ENCODE measurements at places on chromosomes 7 and 10.

- no peak for ATAC-seq
Observed at GRCh38 chr7:86477343-86477935, 166.3 kb upstream of the GRM3 start.

- ATAC-seq: no peak
Observed at GRCh38 chr10:125134483-125134848, 25.9 kb downstream of the CTBP2 start.

DNA sequence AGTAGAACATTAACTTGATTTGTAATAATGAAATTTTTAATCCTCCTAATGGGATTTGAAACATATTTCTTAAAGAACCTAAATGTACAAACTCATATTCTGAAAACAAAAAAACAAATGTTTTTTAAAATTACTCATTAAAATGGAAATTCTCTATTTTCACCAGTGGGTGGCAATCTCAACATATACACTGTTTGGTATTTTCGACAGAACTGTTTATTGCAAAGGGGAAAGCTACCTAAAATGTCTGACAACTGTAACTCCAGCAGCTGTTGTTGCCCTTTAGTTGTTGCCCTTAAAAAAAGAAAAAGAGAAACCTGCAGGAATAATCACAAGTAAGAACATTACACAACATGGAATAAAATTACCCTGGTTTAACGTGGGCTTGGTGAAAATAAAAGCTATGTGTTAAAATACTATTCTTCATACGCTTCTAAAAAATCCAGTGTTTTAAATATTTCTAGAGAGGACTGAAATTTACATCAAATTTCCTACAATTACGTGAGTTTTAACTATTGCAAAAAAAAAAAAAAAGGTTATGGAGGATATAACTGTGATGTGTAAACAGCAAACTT, 54.5 kb downstream of the COL1A2 start:
- ATAC-seq: no peak

DNA sequence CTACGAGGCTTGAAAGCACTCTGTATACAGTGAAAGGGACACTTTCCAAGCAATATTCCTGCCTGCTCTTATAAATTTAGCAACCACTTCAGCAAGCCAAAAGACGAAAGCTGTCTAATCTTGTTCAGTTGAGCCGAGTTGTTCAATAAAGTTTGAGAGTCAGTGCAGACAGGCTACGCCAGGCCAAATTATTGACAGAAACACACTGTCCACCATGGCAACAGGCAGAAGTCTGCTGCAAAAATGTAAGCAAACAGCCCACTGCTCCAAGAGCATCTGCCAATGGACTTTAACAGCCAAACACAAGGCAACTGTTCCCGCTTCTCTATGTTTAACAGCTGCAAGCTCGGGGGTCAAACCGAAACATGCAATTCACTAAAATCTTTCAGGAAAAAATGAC, 85.7 kb downstream of the GLI3 start:
- ATAC-seq: no peak

DNA sequence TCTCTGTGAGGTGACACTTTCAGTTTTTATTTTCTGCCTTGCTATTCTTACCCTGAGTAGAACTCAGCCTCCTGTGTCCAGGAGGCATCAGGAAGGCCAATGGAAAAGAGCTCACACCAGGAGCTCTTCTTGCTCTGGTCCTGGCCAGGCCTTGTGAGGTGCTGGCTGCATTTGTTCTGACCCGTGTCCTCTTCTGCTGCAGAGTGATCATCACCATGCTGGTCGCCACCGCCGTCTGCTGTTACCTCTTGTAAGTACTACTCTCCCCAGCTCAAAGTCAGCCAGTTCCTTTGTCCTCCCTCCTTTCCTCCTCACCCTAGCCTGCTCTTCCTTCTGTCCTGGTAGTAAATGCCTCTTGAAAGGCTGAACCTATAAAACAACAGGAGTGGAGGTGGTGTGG, 1.6 kb downstream of the ATP6V0E2 start:
- ATAC-seq: no peak

- no peak for ATAC-seq
Observed at GRCh38 chr7:101306307-101306706, 15.3 kb downstream of the IFT22 start.

DNA sequence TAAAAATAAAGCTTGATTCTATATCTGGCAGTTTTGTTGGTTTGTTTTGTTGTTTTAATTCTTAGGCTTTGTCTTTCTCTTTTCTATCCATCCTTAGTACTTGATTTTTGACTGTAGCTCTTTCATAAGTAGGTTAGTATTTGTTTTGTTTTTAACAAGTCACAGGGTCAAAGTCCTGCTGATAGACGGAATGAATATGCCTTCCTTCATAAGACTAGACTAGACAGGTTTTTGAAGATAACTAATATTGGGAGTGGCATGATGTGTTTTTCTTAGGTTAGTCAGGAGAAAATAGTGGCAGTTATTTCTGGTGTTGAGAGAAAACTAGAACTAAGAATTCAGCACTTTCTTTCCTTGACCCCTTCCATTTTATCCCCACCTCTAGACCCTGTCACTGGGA, 50.4 kb downstream of the CASD1 start:
- ATAC-seq: no peak

DNA sequence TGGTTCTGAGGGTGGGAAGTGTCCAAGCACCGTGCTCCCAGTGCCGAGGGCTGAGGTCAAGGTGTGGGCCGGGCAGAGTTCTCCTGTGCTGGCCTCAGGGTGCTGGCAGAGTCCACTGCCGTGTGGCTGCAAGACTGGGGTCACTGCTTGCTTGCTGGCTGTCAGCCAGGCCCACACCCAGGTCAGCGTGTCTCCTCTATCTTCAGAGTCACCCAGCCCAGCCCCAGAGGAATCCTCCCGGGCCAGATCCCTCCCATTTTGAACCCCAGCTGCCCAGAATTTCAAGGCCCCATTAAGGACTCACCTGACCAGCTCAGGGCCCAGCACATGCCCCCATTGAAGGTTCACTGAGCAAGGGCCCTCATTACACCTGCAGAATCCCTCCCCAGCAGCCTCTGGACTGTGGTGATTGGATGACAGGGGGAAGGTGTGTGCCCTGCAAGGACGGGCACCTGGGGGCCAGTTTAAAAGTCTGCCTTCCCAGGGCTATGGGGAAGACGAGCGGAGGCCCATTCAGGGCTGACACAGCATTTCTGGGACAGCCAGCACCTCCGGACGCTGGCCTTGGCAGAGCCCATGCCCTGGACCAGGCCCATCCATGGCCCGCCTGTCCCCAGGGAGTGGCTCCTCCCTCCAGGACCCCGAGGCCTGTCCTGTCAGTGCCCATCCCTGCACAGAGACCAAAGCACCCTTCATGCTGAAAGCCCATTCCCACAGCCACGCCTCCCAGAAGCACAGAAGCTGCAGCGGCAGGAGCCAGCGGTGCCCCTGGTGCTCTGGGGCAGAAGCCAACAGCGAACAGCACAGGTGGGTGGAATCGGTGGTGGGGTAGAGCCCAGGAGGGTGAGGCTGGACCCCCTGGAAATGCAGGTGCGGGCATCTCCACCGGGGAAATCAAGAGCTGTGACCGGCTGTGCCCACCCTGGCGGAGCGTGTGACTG, 45.1 kb upstream of the PPP2R2D start:
- ATAC-seq: no peak

DNA sequence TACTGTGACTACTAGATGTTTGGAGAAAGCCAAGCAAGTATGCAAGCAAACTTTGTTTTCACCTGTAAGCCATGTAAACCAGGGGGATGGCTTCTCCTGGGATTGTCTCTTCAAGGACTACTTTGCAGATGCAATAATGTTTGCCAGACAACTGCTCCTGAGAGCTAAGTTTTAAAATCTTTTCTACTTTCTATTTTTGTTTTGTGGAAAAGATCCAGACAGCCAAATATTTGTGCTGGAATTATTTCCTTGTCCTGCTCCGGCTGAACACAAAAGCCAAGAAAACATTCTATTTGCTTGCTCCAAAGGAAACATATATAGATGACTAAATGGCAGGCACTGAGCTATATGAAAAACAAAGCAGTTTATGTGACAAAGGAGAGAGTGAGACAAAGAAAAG, 51.6 kb downstream of the TFPI2 start:
- no peak for ATAC-seq

DNA sequence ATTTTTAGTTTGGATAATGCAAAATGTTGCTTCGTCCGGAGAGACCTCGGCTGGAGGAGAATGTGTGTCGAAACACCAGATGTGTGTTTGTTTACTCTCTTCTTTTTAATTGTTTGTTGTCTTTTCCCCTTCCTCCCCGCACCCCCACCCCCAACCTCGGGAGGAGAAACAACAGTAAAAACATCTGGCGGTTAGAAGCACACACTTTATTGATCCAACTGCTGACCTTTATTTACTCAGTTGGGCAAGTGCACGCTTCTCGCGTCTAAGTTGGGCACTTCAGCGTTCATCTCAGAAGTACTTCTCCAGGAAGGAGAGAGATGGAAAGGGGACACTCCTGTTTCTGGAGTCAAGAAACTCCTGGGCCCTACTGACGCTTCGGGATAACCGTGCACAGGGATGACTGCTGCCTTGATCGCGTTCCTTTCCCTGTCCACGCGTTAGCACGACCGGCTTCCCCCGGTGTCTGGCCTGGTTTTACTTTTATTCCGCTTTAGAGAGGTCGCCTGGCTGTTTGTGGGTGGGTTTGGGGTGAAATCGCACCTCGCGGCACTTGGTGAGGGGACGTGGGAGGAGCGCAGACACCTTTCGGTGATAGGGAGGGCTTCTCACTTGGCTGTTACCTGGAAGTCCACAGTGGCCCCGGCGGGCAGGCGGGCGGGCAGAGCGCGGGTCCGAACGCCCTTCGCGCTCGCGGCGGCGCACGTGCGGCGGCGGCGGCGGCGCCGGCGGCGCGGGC, 168.3 kb upstream of the PPP1R3A start:
- ATAC-seq: no peak

DNA sequence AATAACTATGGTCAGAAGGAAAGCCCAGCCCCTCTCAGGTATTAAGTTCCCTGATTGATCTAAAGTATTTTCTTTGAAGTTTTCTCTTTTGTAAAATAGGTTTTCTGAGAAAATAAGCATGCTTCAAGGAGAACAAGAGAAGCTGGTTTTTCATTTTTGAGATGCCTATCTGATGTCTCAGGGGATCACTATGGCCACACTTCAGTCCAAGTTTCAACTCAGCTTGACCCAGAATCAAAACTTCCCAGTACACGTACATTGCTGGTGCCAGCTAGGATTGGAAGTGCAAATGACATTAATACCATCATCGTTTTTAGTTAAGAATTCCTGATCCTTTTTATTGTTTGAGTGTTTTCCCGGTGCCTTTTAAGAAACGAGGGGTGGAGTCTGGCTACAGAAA, 7.2 kb downstream of the ITIH5 start:
- ATAC-seq: no peak

- ATAC-seq: no peak
Observed at GRCh38 chr7:116986611-116987565, 33.6 kb downstream of the ST7 start.

DNA sequence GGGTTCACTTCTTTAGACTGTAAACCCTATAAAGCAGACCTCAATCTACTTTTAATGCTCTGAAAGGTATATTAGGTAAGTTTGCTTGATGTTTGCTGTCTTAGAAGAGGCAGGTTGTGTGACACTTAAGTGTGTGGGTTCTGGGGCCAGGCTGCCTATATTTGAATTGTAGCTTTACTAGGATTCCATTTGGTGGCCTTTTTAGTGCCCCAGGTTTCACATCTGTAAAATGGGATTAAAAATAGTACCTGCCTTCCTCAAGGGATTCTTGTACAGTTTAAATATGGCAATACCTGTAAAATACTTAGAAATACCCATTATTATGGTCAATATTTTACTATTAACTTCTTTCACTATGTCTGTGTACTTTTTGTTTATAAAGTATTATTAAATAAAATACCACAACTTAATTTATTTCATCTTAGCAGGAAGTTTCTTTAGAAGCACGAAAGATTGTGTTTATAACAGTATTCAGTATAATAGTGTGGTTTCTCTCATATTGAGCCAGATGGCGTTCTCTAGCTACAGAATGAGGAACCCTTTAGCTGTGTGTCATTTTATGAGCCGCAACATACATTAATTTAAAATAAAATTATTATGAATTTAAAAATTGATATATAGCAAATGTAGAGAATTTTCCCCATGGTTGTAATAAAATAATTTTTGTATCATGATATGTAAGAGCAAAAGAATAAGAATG, 94.2 kb downstream of the CDK14 start:
- ATAC-seq: no peak

DNA sequence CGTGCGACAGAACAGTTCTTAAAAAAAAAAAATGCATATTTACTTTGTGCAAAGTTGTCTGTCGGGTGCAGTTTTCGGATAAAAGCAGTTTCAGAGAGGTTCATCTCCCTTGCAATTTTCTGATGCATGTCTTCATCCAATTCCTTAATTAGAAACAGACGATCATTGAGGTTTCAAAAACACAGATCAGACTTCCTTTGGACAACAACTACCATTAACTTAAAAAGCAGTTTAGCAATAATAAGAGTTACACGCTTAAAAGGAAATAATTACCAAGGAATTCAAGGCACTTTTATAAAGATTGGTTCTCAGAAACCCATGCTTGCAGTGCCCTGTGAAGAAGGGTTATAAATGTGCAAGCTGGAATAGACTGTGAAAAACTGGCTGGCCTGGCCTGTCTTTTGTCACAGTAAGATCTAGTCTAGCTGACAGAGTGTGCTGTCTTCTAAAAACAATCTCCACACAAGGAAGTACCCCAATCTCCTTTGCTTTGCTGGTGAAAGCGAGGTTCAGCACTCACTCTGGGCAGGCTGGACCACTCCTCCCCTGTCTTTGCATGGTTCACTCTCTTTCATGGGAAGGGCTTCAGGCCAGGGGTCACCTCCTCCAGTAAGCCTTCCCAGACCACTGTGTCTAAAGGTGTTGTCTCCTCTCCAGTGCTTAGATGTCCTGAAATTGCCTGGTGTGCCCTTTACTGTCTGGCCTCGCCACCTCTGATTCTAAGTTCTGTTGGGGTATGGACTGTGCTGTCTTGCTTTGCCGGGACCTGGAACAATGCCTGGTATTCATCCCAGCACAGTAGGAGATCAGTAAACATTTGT, 34.8 kb upstream of the HNRNPH3 start:
- no peak for ATAC-seq

DNA sequence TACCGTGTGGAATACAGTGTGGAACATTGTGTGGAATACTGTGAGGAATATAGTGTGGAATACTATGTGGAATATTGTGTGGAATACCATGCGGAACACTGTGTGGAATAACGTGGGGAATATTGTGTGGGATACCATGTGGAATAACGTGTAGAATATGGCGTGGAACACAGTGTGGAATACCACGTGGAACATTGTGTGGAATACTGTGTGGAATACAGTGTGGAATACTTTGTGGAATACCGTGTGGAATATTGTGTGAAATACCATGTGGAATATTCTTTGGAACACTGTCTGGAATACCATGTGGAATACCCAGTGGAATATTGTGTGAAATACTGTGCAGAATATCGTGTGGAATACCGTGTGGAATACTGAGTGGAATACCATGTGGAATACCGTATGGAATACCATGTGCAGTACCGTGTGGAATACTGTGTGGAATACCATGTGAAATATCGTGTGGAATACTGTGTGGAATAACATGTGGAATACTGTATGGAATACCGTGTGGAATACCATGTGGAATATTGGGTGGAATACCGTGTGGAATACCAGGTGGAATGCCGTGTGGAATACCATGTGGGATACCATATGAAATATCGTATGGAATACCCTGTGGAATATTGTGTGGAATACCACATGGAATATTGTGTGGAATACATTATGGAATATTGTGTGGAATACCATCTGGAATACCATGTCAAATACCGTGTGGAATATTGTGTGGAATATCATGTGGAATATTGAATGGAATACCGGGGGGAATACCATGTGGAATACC, 133.1 kb upstream of the CHST15 start:
- ATAC-seq: no peak

Data from activated CD4-positive, CD25-positive, alpha-beta regulatory T cell treated with anti-CD3 and anti-CD28 coated beads, Interleukin-2, amount 50 U/mL, for 24 hours (primary cell).